GM12865 (cell line): ENCODE measurements at places on chromosomes 12 and 14.

- no peak for DNase-seq
These were observed 179.1 kb downstream of the KITLG start for GRCh38 chr12:88401155-88401554.

DNA sequence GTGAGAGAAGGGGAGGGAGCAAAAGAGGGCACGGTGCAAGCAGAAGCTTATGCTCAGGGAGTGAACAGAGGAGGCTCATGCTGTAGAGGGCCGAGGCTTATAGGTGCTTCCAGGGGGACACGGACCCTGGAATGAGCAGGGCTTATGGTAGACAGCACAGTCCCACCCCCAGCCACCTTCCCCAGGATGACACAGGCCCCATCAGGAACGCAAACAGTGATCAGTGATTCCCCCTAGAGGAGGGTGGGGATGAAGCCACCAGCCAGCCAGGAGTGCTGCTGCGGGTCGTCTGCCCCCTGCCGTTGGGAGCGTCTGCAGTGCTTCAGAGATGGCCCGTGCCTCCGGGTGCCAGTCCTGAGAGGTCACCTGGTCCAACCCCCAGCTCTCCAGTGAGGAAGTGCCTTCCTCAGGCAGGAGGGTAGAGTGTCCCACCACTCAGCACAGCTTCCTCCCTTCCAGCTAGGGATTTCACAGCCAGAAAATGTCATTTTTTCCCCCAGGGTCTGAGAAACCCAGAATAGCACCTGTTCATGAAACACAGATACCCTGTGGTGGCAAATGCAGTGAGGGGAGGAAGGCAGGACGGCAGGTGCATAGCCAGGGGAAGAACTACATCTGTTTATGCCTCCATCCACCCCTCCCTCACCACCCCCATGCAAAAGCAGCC lies 60.7 kb downstream of the SLC6A12 start:
- DNase-seq: peak; percentile 75

- DNase-seq: no peak
These were observed 67.3 kb upstream of the EGLN3 start for GRCh38 chr14:34018125-34018524.

GRCh38 chr12:3220382-3221321 lies 143.5 kb downstream of the TSPAN9 start:
- DNase-seq: no peak

- no peak for DNase-seq
These were observed 578.6 kb downstream of the SLC16A7 start for GRCh38 chr12:60174476-60174875.

DNA sequence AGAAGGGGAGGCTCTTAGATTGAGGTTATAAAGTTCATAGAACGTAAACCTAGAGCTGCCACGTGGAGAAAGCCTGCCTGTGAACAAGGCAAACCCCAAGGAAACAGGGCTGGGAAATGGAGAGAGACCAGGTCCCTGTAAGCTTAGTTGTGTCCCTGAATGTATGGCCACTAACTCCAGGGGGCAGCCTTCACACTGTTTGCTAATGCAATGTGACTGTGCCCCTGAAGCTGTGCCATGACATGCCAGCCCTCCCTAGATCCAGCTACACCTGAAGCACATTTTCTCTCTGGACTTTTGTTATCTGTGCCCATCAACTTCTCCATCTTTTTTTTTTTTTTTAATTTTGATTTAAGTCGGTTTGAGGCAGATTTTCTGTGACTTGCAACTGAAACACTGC lies 60.6 kb upstream of the TMCC3 start:
- peak; percentile 65 for DNase-seq

- no peak for DNase-seq
These were observed 16.1 kb downstream of the BCL11B start for GRCh38 chr14:99255621-99256482.

- DNase-seq: peak; percentile 35
These were observed 22.8 kb upstream of the IGF1 start for GRCh38 chr12:102503056-102503681.

DNA sequence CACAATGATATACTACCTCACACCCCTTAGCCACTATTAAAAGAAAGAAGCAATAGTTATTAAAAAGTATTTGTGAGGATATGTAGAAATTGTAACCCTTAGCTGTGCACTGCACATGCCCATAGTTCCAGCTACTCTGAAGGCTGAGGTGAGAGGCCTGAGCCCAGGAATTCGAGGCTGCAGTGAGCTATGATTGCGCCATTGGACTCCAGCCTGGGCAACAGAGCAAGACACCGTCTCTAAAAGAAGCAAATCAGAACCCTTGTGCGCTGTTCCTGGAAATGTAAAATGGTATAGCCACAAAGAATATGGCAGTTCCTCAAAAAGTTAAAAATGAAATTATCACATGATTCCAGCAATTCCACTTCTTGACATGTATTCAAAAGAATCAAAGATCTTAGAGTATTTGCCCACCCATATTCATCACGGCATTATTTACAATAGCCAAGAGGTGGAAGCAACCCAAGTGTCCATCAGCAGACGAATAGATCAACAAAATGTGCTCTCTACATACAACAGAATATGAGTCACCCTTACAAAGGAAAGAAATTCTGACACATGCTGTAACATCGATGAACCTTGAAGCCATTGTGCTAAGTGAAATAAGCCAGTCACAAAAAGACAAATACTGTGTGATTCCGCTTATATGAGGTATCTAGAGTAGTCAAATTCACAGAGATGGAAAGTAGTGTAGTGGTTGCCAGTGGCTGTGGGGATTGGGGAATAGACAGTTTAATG lies 23.7 kb upstream of the YLPM1 start:
- DNase-seq: no peak

DNA sequence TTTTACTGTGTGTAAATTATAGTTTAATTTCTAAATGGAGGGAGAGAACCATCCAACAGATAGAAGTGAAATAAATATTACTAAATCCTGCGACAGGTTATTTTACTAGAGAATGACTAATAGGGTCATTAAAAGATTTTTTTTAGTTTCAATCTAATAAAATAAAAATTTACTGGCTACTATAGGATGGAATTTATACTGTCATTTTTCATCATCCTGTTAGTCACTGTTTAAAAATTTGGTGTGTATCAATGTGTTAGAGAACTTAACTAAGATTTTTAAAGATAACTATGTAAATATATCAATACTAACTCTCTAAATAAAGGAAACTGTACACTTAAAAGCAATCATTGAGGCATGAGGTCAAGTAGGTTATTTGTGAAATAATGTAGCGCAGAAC lies 41.1 kb upstream of the CDKN3 start:
- DNase-seq: no peak

DNA sequence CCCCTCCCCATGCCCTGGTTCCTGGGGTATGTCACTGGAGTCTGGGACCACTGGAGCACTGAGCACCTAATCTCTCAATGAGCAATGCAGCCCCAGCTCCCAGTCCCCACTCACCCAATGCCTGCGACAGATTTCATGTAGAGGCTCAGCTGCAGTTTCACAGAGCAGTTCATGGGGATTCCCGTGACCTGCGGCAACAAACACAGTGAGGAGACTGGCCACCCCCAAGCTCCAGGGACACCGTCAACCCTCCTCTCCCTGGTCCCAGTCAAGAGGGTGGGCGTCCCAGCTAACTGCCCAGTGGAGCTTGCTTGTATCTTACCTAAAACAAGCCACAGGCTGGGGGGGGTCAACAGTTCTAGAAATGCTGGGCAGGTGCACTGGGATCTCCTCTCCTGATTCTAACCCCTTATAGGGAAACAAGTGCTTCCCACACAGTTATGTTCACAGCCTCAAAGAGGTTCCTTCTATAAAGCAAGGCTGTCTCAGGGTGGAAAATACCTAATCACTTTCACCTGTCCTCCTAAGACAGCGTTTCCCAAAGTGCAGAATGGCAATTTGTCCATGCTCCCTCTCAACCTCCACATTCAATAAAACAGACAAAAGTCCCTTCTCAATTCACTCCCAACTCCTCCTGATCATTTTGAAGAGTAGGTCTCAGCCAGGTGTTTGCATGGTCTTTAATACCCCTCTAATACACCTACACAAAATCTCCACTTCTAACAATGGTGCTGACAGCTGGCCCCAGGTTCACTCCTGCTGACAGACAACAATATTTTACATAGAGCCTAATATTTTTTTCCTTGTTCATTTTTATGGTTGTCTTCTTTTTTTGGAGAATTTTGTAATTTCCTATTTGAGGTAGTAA lies 68.3 kb downstream of the SCARB1 start:
- peak; percentile 67 for DNase-seq

- no peak for DNase-seq
These were observed 498 bp downstream of the SLC39A2 start for GRCh38 chr14:20999591-20999990.

GRCh38 chr12:84814664-84815245 lies 97.8 kb downstream of the SLC6A15 start:
- no peak for DNase-seq

DNA sequence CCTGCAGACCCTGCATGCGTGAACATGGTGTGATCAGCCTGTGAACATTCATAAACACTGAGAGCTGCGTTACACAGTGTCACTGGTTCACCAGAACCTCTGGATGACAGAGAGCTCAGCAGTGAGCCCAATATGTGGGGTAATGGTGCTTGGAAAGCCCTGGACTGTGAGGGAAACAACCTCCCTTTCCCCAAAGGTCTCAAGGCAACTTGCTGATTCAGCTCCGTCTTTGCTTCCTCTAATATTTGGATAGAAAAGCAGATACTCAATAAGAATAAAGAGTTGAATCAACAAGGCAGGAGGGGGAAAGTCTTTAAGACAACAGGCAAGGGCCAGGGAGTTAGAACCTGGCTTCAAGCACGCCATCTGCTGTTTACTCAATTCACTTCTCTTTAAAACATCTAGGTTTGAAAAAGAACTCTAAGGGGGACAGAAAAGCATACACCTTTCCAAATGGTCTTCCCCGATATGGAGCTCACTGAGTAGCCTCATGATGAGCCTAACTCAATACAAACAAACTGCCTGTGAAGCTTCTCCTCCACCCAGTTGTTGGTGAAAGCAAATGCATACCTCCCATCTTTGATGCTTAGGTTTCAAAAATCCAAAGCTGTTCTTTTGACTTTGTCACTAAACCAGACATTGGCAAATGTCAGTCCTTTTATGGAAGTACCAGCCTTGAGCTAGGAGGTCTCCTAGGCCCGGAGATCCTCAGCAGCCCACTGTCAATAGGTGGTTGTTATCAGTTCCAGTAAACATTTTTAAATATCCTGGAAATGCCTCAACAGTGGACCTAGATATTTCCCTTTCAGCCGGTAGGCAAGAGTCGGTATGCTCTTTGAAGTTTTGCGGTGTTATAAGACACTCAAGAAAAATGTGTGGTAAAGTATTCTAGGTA lies 76.1 kb downstream of the SAMD4A start:
- DNase-seq: peak; percentile 45

DNA sequence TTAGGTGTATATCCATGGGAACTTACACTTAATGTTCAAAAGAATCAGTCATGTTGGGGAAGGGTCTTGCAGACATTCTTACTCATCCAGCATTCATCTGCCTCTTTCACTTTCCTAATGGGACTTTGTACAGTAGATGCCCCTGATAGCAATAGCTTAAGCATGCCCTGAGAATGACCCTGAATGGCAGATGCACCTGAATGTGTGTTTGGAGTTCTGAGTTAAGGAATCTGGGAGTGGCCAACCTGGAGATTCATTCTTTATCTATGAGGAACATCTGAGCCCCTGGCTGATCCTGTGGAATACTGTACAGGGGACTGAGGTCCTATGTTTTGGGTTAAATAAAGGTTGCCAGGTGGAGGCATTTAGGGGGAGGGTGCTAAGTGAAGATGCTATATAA lies 71.3 kb upstream of the MANSC4 start:
- DNase-seq: no peak

- DNase-seq: no peak
These were observed 76.2 kb upstream of the DYNC1H1 start for GRCh38 chr14:101888182-101888581.

GRCh38 chr14:55446833-55447232 lies 6.4 kb upstream of the TBPL2 start:
- no peak for DNase-seq

DNA sequence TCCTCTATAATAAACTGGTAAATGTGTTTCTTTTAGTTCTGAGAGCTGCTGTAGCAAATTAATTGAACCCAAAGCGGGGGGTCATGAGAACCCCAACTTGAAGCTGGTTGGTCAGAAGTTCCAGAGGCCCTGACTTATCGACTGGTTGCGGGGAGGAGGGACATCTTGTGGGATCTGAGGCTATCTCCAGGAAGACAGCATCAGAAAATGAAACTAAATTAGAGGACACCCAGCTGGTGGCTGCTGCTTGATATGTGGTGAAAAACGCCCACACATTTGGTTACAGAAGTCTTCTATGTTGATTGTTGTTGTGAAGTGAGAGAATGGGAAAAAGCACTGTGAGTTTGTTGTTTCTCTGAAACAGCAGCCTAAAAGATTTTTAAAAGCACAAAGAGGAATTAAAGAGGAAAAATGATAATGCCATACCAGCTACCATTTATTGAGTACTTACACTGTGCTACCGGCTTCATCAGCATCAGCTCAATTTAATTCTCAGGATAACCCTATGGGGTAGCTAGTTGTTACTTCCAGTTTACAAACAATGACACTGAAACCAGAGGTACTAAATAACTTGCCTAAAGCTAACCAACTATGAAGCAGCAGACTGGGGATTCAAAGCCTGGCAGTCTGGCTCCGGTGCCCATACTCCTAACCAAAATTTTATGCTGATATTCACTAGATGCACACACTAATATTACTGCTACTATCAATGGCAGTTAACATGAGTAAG lies 24.3 kb downstream of the DDX24 start:
- DNase-seq: peak; percentile 59

- DNase-seq: no peak
These were observed 4.9 kb downstream of the PPP1R3E start for GRCh38 chr14:23297611-23298277.

DNA sequence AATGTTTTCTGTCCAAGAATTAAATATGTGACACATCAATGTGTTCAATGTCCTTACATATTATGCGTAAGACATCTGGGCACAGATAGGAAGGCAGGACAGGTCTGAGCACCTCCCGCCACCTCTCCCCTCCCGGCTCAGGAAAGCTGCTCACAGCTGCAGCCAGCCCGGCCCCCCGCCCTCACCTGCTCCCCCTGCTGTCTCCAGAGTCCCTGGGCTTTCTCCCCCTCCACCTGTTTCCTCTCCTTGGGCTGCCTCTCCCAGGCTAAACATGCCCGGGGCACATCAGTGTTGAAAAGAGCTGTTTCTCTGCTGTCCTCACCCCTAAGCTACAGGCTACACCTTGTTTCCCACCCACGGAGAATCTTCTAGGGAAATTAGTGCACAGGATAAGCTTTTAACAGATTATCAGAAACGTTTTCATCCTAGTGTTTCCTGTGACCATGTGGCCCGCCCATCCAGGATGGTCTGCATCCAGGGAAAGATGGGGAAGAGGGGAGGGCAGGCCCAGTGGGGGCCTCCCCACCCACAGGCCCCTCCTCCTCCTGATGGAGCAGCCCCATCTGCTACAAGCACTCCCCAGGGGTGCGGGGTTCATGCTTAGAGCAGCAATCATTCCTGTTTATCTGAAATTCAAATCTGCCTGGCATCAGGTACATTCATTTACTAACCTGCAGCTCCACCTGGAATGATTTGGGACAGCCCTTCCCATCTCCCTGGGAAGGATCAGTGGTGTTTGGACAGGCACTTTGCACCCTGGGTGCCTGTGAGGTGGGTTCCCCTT lies 273.8 kb upstream of the SFSWAP start:
- DNase-seq: no peak
